ENCODE measurements at places on chromosomes 11 and 22. TPM values are rescaled to one million over a fixed set of nuclear protein-coding genes. Genes with fewer than 3 reads are reported as not detected.

Gene JOSD1
- total RNA-seq = 65.0 TPM

Gene OR52A1
- total RNA-seq = not detected

DNA sequence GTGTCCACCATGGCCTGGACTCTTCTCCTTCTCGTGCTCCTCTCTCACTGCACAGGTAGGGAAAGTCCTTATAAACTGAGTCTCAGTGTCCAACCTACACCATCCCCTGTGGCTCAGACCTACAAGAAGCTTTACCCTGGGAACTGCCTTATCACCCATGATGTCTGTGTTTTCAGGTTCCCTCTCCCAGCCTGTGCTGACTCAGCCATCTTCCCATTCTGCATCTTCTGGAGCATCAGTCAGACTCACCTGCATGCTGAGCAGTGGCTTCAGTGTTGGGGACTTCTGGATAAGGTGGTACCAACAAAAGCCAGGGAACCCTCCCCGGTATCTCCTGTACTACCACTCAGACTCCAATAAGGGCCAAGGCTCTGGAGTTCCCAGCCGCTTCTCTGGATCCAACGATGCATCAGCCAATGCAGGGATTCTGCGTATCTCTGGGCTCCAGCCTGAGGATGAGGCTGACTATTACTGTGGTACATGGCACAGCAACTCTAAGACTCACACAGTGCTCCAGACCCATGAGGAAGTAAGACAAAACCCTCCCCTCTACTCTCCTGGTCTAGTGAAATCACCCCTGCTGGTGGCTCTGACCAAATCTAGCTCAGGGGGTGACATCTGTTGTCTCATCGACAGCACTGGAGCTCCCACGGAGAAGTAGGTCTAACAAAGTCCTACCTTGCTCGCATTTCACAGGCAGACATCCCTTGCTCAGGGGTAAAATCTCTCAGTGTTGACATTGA, 74.3 kb downstream of the VPREB1 start:
- no peak for DNase-seq

GRCh38 chr11:125464666-125465065, 31.4 kb downstream of the FEZ1 start:
- no peak for DNase-seq

Gene C11orf86
- total RNA-seq = not detected
